NCI-H2029 treated with DMSO at 0.1 percent for 48 hours (cell line): ENCODE measurements at places on chromosomes 16 and 17.
A peak's percentile ranks its signal among the peaks of the same experiment; 100 is the strongest.

DNA sequence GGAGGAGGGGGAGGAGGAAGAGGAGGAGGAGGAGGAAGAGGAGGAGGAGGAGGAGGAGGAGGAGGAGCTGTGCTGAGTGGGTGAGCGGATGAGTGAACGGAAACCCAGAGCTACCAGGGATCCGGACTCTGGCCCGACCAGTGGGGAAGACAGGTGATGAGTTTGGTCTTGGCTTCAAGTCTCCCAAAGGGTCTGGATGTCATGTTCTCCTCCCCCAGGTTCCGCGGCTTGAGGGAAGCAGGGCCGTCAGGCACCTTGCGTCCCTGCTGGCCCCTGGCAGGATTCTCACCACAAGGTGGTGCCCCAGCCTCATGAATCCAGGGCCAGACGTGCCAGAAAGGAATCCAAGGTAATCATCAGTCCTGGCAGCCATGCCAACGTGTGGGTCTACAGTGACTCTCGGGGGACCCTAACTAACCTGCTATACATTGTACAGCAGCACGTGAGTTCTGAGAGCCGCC lies 13.5 kb upstream of the ABAT start:
- peak; percentile 71 for DNase-seq

GRCh38 chr17:42428141-42428944 lies 5.3 kb upstream of the CAVIN1 start:
- no peak for DNase-seq

DNA sequence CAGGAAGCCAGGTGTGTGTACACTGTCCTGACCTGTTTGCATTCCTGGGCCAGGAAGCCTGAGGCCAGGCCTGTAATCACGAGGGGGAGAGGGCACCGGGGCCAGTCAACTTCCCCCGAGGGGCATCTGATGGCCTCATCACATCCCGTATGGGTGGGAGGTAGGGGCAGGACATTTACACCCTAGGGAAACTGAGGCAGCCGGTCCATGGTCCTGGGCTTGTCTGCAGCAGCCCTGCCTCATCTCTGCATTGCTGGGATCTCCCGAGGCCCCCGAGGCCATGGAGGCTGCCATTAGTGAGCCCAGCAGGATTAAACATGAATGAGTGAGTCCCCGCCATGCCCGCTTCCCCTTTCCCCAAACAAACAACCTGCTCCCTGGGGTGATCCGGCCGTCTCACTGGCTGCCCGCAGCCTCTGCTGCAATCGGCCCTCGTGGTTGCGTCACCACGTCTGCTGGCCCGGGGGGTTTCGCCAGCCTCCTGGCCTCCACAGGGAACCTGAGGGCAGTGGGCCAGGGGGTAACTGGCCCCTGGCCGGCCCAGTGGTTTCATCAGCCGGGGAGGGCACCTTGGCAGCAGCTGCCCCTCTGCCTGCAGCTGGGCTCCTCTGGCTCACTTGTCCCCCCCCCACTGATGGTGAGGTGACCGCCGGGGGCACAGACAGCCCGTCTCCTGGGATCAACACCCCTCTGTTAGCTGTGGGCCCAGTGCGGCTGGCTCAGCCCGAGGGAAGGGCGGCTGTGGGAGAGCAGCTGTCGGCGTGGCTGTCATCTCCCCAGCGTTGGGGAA lies 88.3 kb upstream of the GSE1 start:
- no peak for DNase-seq

DNA sequence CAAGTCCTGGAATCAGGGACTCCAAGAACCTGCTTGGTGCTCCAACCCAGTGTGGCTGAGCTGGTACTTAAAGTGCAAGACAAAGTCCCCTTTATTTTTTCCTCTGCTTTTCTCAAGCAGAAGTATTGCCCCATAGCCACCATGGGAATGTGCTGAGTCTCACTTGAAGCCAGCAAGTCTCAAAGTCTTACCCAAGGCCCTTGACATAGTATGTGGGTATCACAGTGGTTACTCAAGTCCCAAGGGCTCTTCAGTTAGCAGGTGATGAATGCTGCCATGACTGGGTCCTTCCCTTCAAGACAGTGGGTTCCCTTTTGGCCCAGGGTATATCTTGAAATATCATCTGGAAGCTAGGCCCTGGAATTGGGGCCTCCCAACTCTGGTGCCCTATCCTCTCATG lies 30.5 kb upstream of the GINS3 start:
- no peak for DNase-seq

GRCh38 chr16:11914210-11915113 lies 1.3 kb downstream of the GSPT1 start:
- DNase-seq = no peak

GRCh38 chr16:27321013-27321915 lies 7.5 kb downstream of the IL4R start:
- no peak for DNase-seq
